EL (cell line): ENCODE measurements at places on chromosomes 6 and 20.

- no peak for DNase-seq
Measured at GRCh38 chr6:92582211-92582610, 837.1 kb downstream of the EPHA7 start.

DNA sequence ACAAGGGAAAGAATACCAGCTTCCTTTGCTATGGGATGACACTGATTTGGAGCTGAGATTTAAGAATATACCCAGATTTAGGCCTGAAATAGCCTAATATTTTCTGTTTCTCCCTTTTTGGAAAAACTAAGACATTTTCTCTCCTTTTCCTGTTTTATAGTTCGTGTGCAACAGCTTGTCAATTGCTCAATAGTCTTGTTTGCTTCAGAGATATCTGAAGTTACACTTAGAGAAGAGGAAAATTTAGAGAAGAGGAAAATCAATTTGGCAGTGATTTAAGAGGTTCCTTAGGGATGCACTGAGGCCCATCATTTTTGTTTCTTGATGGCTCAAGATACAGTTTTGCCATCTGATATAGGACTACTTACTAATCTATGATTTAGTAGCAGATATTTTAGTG lies 398.6 kb downstream of the RFPL4B start:
- no peak for DNase-seq

GRCh38 chr6:73969971-73970970 lies 274.3 kb downstream of the CD109 start:
- peak; percentile 73 for DNase-seq

DNA sequence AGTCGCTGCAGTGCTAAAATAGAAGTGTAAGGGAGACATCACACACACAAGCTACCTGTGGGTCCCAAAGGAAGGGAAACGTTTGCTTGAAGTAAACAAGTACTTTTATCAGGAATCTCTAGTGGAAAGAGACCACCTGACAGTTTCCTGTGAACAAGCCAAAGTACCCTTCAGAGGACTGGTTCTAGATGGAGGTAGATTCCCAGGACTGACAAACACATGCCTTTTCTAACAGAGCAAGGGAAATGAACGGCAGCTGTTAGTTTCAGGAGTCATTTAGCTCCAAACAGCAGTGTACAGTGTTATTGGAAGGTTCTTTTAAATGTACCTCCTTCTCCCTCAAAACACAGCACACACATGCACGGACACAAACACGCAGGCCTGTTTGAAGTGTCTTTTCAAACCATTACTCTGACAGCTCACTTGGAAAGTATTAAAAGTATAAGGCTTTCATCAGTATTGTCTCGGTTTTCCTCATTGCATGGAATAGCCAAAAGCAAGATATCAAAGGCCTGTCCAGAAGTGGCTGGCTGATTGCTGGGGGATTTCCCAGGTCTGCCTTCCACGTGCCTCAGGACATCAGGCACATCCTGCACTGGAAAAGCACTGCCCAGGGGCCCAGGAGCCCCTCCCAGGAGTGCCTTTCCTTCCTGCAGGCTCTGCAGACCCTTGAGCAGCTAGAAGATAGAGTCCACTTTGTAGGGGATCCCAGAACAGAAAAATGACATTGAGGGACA lies 393.2 kb upstream of the SOX4 start:
- DNase-seq: no peak

- DNase-seq: no peak
Measured at GRCh38 chr6:141288947-141289346, 843.8 kb upstream of the GJE1 start.

GRCh38 chr6:106783640-106784566 lies 154.5 kb downstream of the QRSL1 start:
- DNase-seq: peak; percentile 56

DNA sequence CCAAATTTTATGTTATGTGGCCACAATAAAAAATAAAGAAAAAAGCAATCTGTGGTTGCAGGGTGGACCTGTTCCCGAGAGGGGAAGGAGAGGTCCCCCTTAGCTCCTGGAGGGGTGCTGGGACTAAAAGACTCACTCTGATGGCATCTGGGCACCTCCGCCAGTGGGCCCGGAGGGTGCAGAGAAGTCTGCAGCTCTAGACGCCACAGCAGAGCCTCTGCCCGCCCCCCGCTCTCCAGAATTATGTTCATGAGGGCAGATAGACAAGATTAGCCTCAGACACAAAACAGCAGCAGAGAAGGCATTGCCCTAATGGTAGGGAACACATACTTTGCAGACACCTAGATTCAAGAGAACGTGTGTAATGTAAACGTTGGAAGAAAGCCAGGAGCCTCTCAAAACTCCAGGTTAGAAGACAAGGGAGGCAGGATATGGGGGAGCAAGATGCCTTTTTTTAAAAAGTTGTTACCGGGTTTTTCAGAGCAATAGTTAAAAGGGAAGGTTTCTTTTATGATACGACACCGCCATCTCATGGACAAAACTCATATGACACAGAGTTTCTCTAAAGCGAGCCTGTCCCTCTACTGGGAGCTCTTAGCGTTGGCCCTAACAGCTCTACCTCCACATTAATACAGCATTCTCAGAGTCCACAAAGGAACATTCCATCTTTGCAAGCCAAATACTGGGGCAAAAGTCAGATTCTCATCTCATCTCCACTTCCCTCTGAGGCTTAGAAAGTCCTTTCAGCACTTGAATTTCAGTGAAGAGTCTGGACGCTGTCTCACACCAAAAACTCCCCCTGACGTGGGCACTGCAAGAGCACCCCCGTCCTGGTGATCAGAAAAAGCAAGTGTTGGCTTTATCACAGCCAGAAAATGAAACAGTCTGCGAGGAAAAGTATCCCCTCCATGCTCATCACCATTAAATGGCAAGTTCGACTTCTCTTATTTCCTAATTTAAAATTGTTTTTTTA lies 47.2 kb downstream of the FOXF2 start:
- DNase-seq: peak; percentile 79

- DNase-seq: no peak
Measured at GRCh38 chr6:148738946-148739821, 7.6 kb upstream of the UST start.

DNA sequence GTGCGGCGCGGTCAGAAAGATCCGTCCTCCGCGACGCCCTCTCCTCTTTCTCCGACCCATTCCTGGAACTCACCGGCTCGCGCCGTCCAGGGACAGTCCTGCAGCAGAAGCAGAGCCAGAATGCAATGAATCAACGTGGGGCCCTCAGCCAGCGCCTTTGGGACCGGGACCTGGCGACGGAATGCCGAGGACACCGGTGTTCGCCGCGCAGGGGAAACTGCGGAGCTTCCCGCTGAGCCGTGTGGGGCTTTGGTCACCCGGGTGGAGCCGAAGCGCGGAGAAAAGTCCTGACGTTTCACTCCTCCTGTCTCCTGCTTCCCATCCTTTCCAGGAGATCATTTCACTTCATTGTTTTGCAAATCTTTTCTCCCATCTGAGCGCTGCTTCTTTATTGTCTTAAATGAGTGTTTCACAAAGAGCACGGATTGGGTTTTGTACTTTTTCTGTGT lies 26.5 kb downstream of the ULBP1 start:
- DNase-seq: no peak

DNA sequence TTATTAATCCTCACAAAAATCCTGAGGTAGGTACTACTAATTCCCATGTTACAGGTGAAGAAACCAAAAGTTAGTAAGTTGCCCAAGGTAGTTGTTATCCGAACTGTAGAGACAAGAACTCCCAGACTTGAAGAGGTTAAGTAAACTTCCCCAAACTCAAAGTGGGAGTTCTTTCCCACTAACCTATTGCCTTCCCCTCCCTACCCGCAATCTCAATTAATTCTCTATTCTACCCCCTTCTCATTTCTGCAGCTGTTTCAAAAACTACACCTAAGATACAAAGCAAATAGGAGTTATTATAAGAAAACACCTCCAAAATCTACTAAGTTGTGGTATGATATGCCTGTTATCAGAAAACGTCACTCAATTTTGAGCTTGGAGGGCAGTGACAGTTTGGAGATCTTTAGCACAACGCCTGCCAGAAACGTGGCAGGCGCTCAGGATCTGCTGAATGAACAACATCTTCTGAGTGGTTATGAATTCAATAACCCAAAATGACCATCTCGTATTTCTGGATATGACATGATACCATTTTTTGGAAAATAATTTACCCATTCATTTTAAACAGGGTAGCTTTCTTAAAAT lies 7.1 kb downstream of the CSNK2A1 start:
- DNase-seq: no peak

DNA sequence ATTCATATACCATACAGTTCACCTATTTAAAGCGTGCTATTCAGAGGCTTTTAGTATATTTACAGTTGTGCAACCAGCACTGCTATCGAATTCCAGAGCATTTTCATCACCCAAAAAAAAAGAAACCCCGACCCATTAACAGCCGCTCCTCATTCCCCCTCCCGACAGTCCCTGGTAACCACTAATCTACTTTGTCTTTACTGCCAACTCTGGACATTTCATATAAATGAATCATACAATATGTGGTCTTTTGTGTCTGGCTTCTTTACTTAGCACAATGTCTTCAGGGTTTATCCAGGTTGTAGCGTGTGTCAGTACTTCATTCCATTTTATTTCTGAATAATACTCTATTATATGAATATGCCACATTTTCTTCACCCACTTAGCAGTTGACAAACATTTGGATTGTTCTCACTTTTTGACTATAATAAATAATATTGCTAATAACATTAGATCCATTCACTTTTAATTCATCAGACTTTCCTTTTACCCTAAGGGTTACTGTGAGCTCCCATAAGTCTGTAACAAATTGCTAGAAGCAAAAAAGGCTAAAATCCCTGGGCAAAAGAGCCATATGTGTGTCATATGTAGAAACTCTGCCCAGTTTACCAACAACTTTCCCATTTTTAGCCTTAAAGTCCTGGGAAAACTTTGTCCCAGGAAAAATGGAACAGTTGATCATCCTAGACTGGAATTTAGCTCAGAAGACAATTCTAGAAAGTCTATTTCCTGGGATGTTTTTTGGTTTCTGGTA lies 23.2 kb upstream of the ROS1 start:
- DNase-seq: peak; percentile 97

DNA sequence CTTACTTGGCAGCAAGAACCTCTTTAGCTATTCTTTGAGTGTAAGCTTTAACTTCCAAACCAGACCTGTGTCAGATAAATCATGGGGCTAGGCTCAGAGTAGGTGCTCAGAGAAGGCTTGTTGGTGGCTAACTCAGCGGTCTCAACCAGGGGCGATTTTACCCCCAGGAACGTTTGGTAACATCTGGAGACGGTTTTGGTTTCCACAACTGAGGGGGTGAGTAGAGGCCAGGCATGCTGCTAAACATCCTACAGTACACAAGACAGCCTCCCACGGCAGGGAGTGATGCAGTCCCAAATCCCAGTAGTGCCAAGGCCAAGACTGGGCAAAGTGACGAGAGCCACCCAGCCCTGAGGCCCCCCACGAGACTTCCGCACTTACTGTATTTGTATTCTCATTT lies 59.2 kb downstream of the RAB44 start:
- no peak for DNase-seq

GRCh38 chr20:3786665-3787323 lies at the start of gene CENPB:
Gene CENPB, minus strand, starts transcription at chr20:3786740. Its CDS starts 257 bp downstream, at chr20:3786483.
- DNase-seq: peak; percentile 86

GRCh38 chr6:28789553-28790083 lies 134.2 kb downstream of the TRIM27 start:
- peak; percentile 79 for DNase-seq

DNA sequence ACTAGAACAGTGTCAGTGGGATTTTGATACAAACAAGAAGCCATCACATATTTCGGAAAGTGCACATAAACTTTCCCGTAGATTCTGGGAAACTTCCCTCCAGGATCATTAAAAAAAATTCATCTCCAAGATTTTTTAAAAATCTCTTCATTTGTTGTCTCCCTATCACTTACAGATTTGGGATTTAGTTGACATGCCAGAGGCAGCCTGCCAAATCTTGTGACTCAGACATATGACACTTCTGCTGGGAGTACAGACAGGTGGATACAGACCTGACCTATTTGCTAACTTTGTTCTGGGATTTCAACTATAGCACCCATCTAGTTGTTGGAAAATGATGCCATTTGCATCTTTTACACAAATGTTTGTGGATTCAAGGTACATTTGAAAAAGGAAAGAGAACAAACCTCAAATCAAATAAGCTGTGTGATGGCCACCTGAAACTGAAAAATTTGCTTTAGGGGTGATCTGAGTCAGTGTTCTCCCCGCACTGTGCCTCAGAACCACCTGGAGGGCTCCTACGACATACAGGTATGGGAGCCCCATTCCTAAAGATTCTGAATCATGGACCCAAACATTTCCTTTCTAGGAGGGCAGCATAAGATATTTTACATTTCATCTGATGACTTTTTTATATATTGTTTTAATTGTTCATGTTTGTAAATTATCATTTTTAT lies 21.9 kb upstream of the CD2AP start:
- DNase-seq: no peak

DNA sequence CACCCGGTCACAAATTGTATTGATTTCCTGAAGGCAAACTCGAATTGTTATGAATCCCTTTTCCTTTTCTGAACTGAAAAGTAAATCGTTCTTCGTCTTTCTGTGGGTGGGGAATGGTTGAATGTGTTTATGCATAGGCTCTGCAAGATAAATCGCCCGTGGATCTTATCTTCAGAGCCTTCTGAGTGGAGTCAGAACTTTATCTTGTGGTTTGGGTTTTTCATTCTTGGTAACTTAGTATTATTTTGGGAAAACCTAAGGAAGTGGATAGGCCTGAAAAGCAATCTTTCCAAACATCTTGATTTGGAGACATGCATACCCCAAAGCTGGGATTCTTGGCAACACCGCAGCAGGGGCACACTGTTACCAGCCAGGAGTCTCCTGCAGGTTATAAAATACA lies 122.4 kb downstream of the MAP3K7 start:
- DNase-seq: no peak

GRCh38 chr6:95325916-95326315 lies 251.4 kb upstream of the MANEA start:
- DNase-seq: no peak

- DNase-seq: no peak
Measured at GRCh38 chr6:18436341-18436740, 49.2 kb downstream of the RNF144B start.

GRCh38 chr20:25063981-25064380 lies 6.0 kb upstream of the ACSS1 start:
- DNase-seq: no peak

- DNase-seq: peak; percentile 61
Measured at GRCh38 chr6:101396548-101397173, 3.2 kb downstream of the GRIK2 start.

- no peak for DNase-seq
Measured at GRCh38 chr6:43850314-43851203, 80.5 kb downstream of the VEGFA start.

- no peak for DNase-seq
Measured at GRCh38 chr6:160899671-160900430, 91.7 kb upstream of the MAP3K4 start.

DNA sequence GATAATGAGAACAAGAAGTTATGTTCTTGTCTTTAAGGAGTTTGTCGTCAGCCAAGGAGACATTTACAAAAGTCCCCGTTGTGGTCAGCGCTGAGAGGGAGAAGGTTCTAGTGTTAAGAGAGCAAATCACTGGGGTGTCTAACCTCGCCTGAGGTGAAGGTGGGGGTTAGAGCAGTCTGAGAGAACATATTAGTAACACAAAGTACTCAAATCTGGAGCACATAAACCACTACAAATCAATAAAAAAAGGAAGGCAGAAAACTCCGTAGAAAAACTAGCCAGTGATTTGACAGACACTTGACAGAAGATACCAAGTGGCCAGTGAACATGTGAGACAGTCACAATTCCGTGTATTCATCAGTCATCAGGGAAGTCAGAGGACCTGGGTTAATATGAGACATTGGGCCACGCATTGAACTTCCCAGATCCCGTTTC lies 45.4 kb downstream of the CDS2 start:
- DNase-seq: no peak
